ENCODE measurements at places on chromosomes 1 and 21.

DNA sequence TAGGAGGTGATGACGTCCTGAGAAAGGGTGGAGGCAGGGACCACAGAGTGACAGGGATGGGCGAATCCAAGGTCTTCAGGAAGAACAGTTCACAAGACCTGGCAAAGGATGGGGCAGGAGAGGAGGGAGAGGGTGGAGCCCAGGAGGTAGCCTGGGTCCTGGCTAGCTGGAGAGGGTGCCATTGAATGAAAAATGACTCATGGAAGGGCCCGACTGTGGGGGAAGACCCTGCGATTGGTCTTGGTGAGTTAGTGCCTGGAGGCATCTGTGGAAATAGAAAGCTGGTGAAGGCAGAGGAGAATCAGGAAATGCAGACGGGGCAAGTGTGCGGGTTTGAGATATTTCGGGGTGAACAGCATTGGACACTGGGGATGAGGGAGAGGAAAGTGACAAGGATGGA, 60.3 kb upstream of the SLC45A1 start:
- no peak for DNase-seq

DNA sequence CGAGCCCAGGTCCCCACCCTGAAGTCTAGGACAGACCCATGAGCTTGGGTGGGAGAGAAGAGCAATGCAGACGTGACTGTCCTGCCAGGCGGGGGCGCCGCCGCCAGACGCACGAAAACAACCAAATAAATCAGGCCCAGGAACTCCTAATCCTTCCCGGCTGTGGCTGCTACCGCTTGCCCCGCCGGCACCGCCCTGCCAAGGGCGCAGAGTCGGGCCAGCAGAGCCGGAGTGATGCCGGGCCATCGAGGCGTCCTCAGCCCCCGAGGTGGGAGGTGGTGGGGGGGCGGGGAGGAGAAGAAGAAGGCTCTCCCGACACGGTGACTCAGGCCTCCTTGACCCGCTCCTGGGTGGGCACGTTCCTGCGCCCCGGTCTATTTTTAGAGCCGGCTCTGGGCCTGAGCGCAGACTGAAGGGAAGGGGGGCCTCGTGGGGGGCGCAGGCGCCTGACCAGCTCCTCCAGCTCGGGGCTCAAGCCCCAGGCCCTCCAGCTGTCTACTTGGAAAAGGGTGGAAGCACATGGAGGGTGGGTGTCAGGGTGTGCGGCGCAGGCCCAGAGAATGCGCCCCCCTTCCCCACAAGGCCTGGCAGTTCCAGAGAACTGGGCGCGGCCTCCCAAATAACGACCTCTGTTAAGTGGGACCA, 10.7 kb upstream of the COL16A1 start:
- peak; percentile 12 for DNase-seq

DNA sequence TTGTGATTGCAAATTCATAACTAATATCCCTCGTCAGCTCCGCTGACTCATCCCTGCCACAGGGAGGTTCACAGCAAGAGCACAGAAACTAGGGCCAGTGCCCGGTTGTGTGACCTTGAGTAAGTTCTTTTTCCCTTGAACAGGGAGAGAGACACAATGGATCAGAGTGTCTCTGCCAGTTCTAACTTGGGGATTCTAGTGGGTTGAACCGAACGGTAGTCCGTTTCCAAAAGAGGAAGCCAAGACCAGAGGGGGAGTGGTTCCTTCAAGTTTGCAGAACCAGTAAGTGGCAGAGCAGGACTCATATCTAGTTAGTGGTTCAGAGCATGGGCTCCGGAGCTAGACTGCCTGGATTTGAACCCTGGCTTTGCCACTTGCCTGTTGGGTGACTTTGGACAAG, 4.9 kb upstream of the SHISA4 start:
- DNase-seq: peak; percentile 66

- no peak for DNase-seq
Observed at GRCh38 chr1:228830954-228831481, 95.7 kb downstream of the RHOU start.

DNA sequence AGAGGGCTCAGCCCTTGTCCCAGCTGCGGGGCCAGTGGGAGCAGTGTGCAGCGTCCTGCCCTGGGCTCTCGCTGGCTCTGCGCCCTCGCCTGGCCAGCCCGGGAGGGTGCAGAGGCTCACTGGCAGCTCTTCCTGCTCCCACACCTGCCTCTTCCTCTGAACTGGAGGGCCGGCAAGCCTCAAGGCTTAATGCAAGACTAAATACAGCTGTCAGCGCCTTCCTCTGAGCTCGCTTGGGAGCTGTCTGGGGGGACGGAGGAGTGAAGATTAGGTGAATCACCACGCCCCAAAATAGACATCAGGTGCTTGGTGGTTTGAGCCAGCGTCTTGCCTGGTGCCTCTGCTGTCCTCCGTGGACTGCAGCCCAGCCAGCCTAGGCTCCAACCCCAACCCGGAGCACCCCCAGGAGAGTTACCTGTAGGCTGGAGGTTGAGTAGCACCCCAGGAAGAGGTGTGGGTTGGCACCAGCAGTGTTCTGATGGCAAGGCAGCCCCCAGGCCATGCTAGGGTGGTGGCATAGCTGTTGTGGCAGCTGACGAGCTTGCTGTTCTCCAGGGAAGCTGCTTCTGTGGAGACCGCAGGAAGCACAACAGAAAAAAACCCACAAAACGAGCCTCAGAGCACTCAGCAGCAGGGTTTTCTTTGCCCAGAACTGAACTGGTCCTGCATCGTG, 36.9 kb downstream of the UMODL1 start:
- DNase-seq: peak; percentile 56

DNA sequence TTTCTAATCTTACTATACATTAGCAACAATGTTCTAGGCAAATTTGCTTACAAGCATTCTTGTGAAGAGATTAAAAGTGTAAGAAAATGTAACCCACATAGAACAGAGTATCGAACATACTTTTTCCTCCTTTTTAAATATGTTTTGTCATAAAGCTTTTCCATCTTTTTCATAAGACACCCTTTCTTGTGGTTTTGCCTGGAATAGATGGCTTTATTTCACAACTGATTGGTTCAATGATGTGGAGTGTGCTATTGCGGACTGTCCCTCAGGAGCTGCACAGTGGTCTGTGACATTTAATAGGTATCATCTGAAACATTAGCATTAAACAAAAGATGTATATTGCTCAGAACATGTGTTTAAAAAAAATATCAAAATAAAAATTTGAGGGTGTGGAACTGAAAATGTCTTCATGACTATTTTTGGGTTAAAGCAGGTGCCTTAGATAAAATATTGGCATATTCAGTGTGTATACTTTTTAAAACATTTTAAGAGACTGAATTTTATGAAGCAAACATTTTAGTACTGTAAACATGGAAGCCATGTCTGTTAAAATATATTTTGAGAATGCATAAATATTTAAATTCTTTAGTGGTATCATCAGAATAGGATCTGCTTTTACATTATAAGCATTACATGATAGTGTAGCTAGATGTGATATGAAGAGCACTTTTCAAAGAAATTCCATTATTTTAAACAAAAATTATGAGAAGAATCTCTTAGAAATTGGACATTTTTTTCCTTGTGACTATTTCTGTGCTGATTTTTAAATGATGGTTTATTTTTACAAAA, 48.3 kb upstream of the C1orf146 start:
- no peak for DNase-seq

DNA sequence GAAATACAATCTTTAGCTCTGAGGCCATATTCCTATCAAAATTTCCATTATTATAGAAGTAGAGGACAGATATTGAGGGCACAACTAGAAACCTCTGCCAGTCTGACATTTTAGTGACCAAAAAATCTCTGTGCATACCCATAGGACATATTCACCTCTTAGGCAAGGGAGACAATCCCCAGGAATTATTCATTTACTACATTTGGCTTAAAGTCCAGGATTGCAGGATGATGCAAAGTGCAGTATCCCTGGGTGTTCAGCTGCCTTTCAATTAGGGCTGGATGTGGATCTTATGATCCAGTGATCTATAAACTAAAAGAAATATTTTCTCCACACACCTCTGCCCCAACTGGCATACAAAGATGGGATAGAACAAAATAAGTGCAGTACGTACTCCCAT, 50.9 kb downstream of the PTGS2 start:
- no peak for DNase-seq

GRCh38 chr1:234672349-234673135, 62.6 kb upstream of the IRF2BP2 start:
- no peak for DNase-seq

DNA sequence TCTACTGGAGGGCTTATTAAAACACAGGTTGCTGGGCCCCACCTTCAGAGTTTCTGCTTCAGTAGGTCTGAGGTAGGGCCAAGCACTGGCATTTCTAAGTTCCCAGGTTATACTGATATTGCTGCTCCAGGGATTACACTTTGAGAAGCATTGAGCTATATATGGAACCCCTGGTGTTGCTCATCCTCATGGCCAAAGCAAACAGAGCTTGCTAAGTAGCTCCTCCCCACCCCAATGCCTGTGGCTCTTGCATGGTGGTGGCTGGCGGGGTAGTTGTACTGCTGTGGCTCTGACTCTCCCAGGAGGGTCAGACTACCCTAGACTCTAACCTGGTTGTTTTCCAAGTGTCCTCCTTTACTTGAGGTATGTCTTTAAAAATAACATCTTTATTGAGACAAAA, 143.6 kb downstream of the SPATA46 start:
- no peak for DNase-seq

DNA sequence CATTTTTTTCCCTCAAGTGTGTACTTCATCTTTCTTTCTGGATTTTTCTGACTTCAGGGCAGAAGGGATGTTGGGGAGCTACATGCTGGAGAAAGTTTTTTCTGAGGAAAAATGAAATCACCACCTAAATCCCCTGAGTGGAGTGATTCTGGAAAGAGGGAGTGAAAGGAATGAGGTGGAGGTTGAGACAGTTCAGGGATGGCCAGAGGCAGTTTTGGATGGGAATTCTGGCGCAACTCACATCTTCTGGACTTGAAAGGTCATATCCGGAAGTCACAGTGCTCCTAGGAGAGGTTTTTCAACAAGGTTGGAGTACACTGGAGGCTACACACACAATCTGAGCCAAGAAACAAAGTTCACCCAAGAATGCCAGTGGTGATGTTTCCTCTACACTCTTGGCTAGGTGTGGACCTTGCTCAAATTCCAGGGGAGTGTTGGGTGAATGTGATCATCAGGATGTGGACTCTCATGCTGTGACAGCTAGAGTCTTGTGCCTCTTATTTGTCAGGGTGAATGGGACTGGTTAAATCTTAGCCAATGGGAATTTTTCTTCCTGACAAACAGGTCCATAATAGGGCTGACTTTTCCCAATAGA, 161.5 kb downstream of the HLX start:
- no peak for DNase-seq

DNA sequence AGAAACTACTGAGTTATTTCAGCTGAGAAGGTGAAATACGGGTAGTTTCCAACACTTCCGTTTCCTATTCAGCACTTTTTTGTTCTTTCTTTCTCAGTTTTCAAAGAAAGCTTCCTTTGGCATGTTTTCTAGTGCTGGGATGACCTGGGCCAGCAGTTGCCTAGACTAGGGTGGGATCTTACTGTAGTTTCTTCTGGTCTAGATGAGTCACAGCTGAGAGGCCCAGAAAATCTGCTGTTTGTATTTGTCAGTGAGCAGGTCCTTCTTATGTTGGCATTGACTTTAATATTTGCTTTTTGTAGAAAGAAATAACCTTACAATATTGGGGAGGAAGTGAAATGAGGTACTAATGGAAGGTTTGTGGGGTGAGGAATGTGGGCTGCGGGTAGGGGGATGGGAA, 22.2 kb downstream of the C1orf21 start:
- no peak for DNase-seq

DNA sequence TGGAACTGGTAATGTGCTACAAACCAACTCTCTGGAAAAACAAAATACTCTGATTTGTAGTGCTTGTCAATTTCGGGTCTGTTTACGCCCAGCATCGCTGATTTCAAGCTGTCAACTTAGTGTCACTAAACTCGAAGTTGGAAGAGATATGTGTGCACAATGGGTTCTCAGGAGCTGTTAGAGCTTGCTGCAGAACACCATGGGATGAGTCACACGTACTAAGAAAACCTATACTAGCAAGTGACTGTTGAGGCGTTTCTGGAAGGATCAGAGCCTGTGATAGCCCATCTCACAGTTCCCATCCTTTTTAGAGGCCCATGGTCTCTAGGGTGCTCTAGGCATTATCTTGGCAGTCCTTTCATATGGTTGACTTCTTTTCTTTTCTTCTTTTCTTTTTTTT, 14.3 kb downstream of the GMEB1 start:
- no peak for DNase-seq

DNA sequence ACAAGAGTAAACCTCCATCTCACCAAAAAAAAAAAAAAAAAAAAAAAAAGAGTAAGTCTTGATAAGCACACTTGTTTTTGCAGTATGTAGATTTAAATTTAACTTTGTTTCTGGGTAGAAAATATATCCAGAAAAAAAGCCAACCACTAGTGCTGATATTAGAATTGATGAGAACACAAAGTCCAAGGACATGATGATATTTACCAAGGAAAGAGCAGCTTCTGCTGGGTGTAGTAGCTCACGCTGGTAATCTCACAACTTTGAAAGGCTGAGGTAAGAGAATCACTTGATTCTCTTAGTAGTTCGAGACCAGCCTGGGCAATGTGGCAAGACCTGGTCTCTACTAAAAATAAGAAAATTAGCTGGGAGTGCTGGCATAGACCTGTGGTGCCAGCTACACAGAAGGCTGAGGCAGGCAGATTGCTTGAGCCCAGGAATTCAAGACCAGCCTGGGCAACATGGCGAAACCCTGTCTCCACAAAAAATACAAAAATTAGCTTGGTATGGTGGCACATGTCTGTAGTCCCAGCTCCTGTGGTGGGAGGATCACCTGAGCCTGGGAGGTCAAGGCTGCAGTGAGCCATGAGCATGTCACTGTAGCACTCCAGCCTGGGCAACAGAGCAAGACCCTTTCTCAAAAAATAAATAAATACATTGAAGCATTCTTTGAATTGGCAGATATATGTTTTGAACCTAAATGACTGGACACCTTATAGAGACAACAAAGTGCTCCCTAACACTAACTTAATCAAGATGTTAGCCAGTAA, 63.6 kb upstream of the CACYBP start:
- no peak for DNase-seq

GRCh38 chr1:67745875-67746698, 61.1 kb downstream of the GADD45A start:
- DNase-seq: no peak

DNA sequence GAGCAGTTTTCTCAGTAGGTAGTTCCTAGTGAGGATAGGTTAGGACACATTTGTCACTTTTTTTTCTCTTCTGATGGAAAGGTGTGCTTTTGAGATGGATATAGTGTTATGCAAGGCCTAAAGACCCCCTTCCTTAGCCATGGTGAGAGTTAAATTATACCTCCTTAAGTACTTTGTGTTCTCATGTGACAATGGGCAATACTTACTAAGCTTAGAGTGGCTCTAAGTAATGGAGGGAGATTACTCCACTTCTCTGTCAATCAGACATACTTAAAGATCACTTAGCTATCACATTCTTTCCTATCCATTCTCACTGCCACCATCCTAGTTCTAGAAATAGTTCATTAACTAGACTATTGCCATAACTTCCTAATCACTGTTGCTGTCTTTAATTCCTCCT, 265.6 kb downstream of the PBX1 start:
- no peak for DNase-seq

- no peak for DNase-seq
Observed at GRCh38 chr1:81414488-81415015, 386.2 kb upstream of the ADGRL2 start.

- DNase-seq: no peak
Observed at GRCh38 chr1:186887203-186887602, 58.5 kb downstream of the PLA2G4A start.

GRCh38 chr1:175580841-175581240, 162.6 kb downstream of the TNR start:
- DNase-seq: no peak

Data from inflammatory macrophage treated with lipopolysaccharide for 1 hour (primary cell).